ENCODE measurements at places on chromosomes 3 and 15.

DNA sequence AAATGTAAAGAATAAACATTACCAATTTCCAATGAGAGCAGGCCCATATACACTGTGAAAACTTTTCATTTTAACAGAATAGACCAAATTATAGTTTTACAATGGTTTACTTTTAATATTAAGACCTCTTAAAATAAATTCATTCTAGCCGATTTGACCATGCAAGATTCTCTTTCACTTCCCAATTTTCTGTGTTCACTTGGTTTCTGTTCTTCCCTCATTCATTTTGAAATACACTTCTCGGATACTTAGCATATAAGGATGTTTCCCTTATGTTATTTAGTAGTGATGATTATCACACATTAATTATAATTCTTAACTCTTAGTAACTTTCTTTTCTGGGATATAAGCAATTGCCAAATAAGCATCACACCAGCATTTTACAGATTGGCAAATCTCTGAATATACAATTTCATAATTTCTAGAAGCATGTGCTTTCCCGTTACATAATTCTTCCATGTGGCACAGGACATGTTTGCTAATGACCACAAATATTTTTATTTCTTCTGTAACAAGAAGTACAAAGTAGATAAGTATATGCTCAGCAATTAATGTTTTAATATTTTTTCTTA is 13.9 kb downstream of the OR5H15 start:
- DNase-seq, result no peak

- DNase-seq, result no peak
These were observed 575.7 kb upstream of the ZNF717 start for GRCh38 chr3:76361010-76361409.

GRCh38 chr15:26210980-26211379 is 347.9 kb upstream of the ATP10A start:
- DNase-seq, result no peak

- no peak for DNase-seq
These were observed 82.1 kb downstream of the GABRB3 start for GRCh38 chr15:26690778-26691177.

DNA sequence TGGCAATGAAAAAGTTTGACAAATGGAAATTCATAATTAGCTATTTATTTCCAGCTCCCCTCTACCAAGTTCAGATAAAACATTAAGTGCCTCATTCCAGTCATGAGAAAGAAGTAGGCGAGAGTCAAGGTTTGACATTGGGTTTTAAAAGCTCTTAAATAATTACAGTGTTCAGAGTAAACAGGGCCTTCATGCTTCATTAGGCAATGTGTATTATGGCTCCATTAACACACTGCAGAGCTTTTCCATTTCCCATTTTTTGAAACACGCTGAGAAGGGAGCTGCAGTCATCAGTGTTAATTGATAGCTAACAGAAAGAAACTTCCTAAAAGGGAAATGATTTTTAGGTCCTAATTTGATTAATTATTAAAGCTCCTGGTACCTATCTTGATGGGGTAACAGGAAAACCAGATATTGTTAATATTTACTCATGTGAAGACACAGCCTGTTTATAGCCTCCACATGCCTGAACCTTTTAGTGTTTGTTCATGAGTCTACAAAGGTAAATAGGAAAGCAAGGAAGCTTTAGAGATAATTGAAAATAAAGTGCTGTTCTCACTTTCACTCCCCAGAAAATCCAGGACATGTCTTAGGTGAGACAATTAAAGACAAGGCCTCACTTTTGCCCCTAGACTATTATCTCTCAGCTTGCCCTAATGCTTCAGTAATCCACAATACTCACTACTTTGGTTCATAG is 28.7 kb downstream of the SST start:
- DNase-seq, result no peak

GRCh38 chr3:126051741-126052140 is 32.2 kb downstream of the SLC41A3 start:
- DNase-seq, result no peak

- DNase-seq, result no peak
These were observed 540.0 kb upstream of the ROBO1 start for GRCh38 chr3:80307844-80308243.

DNA sequence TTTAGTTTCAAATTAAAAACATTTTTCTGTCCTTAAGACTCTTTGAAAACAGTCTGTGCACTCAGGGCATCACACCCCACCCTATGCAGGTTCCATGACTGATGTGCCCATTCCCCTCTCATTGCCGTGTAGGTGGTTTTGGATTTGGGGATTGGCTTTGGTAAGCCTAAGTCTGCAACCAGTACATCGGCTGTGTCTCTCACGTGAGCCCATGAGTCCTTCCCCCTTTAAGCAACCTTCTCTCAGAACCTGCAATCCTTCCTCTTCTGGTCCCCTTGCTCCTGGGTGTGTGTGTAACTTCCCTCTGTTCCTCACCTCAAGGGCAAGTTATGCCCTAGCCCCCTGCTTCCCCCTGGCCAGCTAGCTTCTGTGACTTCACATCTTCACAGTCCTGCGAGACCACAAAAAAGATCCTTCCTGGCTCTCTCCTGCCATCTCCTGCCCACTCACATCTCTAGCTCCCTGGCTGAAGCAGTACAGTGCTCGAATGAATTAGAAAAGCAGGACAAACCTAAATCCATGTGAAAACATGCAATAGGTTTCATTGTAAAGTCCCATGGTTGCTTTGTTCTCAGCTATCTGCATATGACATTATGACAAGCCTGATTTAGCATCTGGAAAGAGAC is 126.7 kb downstream of the UACA start:
- DNase-seq, result peak; percentile 48

GRCh38 chr3:44665173-44665572 is 16.6 kb downstream of the ZNF35 start:
- DNase-seq, result no peak

DNA sequence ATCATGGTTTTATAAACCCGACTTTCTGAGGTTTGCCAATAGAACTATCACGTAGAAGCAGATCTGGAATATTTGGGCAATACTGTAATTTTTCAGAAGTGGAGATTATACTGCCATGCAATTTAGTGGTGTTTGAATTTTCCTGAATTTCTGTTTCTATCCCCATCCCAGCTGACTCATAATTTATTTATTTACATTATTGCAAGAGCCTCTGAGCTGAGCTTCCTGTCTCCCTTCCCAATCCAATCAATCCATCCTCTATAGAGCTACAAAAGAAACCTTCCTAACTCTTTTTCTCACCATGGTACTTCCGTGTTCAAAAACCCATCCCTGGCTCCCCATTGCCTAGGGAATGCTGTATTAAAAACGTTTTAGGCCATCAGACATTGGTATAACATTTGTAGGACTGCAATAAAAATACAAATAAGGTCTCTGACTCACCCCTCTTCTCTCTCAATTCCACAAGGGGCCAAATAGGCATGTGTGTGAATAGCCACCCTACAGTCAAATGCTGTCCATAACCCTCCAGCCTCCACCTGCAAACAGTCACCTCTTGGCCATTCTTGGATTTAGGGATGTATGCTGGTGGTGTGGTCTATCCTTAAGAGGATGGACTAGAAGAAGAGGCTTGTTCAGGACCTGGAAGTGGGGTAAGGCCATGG is 190.7 kb downstream of the CD47 start:
- DNase-seq, result no peak

GRCh38 chr3:142858043-142858442 is 30.8 kb downstream of the PCOLCE2 start:
- no peak for DNase-seq

- DNase-seq, result no peak
These were observed 79.0 kb upstream of the MFGE8 start for GRCh38 chr15:88992216-88992615.

- no peak for DNase-seq
These were observed 242.6 kb upstream of the TOPAZ1 start for GRCh38 chr3:43998836-43999727.

DNA sequence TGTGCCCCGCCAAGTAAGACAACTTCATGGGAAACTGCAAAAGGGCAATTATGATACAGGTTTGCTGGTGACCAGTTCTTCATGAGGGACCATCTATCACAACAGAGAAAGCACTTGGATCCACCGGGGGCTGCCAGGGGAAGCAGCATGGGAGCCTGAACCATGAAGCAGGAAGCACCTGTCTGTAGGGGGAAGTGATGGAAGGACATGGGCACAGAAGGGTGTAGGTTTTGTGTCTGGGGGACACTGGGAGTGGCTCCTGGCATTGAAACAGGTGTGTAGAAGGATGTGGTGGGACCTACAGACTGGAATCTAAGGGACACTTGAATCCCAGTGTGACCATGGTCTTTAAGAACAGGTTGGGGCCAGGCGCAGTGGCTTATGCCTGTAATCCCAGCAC is 22.6 kb downstream of the MKRN2 start:
- DNase-seq, result peak; percentile 21

DNA sequence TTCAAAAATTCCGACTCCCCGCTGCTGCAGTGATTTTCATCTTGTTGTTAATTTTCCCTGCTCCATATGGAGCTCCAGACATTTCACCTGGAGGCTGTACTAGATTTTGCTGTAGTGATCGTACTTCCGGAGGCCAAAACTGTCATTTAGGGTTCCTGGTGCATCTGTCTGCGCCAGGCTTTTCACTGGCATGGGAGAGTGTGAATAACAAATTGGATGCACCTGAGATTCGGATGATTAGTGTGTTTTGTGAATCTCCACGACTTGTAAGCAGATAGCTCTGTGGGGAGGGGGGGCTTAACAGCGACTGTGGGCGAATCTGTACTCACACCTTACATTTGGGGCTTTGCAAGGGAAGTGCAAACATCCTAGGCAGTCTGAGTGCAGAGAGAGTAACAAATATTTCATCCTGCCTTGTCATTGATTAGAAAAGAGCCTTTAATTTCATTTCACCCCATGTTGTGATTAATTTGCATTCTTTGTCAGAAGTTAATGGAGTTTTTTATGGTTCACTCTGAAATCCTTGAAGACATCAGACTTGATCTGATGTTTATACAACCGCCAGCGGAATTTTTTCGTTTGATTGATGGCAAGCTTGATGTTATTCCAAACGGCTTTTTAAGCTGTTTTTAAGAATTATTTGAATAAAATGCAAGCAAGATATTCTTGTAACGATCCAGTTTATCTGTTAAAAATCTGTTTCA is 92.5 kb upstream of the SKOR1 start:
- DNase-seq, result no peak

DNA sequence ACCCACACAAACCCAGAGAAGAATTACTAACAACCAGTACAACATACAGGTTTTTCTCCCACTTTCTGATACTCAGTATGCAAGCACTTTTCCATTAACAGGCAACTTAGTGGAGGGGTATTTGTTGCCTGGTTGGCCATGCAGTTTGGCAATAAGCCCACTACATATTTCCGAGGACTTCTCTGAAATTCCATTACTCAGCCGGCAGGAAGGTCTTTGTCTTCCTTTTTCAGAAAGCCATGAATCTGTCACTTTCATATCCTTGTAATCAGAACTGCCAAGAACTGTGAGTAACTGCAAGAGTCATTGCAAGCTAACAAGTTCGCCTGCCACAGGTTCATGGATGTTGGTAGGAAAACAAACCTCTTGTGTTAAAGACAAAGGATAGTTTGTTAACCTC is 422.3 kb upstream of the ROBO1 start:
- no peak for DNase-seq

DNA sequence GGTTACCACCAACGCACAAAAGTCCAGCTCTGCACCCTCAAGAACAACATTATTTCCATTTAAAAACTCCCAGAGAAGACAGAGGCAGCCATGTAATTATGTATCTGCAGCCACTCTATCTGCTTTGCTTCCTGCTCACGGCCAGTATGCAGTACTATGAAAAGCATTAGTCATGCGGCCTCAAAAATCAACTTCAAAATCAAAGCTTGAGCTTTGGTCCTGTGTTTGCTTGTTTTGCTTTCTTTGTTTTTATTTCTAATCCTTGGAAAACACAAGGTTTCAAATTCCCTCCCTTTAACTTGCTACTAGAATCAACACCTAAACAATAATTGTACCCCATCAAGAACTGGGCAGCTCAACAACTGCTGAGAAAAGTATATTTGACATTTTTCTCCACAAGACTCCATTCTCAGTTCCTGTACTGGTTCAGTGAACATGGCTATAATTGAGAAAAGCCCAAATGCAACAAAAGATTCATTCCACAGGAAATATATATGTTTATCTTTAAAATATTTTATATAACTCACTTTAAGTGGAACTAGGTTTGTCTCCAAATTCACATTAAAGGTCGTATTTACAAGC is 37.6 kb downstream of the GBE1 start:
- DNase-seq, result peak; percentile 28

DNA sequence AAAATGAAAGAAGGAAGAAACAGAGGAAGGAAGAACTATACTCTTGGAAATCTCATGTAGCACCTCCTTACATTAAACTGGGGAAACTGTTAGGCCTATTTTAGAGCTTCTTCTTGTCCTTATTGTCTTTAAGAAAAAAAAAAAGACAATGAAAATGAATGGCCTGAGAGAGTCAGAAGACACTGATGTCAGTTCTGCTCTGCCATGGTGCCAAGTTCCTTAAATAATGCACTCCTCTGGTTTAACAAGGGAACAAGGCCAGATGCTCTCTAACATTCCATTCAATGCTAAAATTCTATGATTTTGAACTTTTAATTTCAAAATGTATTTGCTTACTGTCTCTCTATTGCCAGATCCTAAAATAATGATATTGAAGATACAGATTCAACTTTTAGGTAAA is 4.4 kb upstream of the MBNL1 start:
- DNase-seq, result no peak

- no peak for DNase-seq
These were observed 700 bp downstream of the MKRN2 start for GRCh38 chr3:12557473-12558100.

GRCh38 chr3:119579366-119580066 is at the start of gene ADPRH:
ADPRH (plus strand) TSS chr3:119579492; CDS start chr3:119582170, 2,678 bp downstream.
- peak; percentile 46 for DNase-seq

DNA sequence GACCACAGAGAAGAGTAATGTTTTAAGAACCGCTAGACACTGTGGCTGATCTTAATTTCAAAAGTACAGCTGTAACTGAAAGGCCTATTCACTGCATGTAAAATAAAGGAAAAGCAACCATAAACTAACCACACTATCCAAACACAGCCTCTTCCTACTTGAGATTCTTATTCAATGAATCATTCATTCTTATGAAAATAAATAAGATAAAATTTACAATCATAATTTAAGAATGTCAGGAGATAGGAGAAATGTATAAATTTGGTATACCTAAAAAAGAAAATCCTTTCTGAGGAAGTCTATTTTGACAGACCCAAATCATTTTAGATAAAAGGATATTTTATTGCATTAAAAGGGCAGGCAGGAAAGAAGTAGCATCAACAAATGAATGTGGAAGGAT is 533.5 kb upstream of the ZNF385D start:
- no peak for DNase-seq

- peak; percentile 28 for DNase-seq
These were observed 157.3 kb upstream of the CGNL1 start for GRCh38 chr15:57218826-57219576.

DNA sequence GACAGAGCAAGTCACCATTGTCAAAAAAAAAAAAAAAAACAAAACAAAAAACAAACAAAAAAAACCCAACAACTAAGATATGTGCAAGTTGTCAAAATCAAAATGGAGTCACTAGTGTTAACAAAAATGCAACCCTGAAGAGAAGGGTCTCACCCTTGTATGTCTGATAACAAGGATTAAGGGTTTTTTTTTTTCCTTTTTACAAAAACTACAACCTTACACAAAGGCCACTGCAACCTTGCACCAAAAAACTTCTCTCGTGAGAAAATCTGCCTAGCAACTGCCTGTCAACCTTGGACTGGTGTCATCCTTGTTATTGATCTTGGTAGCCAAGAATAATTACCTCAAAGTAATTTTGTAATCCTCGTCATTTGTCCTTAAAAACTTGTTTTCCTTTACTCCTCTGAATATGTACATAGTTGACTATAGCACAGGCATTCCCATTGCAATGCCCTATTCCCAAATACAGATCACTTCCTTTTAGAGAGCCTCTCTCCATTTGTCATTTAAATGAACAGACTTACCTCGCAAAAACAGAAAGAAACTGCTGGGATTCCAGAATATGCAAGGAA is 24.0 kb downstream of the TFRC start:
- DNase-seq, result no peak

Measured in common myeloid progenitor, CD34-positive (primary cell).